ENCODE measurements at places on chromosomes 2 and 18.
A peak's percentile ranks its signal among the peaks of the same experiment; 100 is the strongest.

DNA sequence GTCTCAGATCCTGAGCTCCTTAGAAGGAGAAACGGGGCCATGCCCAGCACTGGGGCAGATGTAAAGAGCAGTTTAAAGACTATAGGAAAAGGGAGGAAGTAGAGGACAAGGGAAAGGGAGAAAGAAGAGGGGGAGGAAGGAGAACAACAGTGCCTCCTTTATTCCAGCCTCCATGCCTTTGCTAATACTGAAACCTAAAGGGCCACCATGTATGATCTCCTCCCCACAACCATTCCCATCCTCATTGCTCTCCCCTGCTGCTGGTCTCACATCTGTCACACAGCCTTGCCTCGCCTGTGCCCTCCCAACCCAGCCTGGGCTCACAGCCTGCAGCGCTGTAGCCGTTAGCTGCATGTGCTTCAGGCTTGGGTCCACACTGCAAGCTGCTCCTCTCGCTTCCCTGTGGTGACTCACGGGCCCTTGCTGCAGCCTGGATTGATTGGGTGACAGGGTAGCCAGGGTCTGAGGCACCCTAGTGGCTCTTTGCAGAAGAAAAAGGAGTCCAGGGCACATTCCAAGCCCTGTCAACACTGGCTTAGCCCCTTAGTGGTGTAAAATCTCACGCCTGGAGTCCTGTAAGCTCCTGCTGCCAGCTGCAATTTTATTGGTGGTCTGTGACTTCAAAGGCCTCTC lies 281.9 kb downstream of the SRBD1 start:
- DNase-seq, result no peak

- DNase-seq, result no peak
These were observed 308.3 kb downstream of the TSN start for GRCh38 chr2:122063716-122064115.

GRCh38 chr2:189178726-189179569 lies 613 bp downstream of the COL5A2 start:
- peak; percentile 49 for DNase-seq

GRCh38 chr2:189829102-189829833 lies 45.0 kb downstream of the PMS1 start:
- no peak for DNase-seq

- no peak for DNase-seq
These were observed 22.7 kb downstream of the HK2 start for GRCh38 chr2:74856599-74856998.

- DNase-seq, result peak; percentile 53
These were observed 132.6 kb downstream of the VWC2L start for GRCh38 chr2:214543386-214543955.

- no peak for DNase-seq
These were observed at the start of gene LBX2 for GRCh38 chr2:74499267-74499939. Gene LBX2, minus strand, starts transcription at chr2:74499603. Its CDS starts 66 bp downstream, at chr2:74499537.

DNA sequence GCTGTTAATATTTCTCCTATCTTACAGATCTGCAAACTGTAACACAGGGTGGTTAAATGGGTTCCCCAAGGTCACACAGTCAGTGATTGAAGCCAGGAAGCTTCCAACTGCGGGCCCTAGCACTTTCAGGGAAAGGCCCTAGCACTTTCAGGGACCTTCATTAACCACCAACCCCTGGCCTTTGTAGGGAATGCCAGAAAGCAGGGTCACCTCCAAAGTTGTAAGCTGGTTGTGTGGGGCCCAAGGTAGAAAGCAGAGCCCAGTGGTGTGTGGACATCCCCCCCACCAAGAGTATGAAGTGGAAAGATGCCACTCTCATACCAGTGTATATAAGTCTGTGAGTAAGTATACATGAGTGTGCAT lies 4.4 kb downstream of the DLX2 start:
- DNase-seq, result no peak

- DNase-seq, result no peak
These were observed 559 bp downstream of the HOXD1 start for GRCh38 chr2:176188774-176189680.

DNA sequence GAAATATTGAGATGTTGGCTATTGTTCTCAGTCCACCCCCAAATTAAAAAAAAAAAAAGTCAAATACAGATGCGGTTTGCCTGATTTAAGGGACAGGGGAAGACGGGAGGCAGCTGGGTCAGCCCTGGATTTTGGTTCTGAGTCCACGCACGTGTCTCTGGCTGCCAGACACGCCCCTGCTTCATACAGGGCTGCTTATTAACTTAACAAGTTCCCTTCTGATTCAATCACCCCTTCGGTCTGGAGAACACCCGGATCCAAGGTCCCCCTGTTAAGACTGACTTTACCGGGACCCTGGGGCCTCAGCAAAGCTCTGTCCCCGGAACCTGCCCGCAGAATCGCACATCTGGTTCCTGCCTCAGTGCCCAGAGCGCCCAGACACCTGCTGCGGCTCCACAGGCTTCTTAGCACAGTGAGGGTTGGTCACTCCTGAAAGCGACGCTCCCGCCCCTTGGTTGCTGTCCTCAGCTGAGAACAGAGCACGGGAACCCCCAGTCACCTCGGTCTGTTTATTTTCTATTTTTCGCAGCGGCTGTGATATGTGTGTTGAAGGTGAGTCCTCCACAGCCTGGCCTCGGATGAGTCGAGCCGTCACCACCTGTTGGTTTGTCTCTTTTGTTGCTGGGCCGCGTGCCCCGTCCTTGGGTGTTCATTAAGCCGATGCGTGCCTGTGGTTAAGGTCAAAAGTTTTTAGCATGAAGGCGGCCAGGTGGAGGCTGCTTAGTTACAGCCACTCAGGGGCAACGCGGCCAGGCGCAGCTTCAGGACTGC lies 57.2 kb downstream of the RTP5 start:
- peak; percentile 26 for DNase-seq

DNA sequence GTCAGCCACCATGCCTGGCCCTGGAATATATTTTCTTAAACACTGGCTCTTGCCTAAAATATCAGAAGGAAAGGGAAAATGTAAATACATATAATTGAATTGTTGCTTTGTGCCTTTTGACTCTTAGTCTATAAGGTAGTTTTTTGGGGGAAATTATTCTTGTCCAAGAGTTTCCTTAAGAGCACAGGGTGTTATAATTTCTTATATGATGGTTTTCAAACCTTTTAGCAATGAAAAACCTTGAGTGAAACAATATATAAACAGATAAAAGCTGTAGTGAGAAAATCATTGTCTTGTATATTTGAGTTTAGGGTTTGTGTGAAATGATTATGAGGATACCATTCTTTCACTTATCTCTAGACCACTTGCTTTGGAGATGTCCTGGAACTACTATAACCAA lies 40.2 kb downstream of the DDX1 start:
- DNase-seq, result no peak

DNA sequence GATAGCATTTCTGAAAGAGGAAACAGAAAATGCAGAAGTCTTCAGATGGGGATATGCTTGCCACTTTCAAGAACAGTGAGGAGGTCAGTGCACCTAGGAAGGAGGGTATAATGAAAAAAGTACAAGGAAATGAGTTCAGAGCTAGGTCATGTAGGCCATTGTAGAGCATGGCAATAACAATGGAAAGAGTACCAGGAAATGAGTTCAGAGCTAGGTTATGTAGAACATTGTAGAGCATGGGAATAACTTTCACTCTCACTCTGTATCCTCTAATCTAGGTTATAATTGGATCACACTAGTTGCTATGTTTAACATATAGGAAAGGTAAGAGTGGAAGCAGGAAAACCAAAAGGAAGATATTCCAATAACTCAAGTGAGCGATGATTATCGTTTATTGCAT lies 12.3 kb downstream of the SCG2 start:
- DNase-seq, result no peak

DNA sequence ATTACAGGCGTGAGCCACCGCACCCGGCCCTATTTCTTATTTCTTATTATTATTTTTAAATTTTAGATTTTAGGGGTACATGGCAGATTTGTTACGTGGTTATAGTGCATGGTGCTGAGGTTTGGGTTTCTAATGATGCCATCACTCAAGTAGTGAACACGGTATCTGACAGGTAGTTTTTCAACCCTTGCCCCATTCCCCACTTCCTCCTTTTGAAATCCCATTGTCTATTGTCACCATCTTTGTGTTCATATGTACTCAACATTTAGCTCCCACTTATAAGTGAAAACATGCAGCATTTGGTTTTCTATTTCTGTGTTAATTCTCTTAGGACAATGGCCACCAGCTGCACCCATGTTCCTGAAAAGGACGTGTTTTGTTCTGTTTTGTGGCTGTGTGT lies 39.5 kb downstream of the TGIF1 start:
- no peak for DNase-seq

GRCh38 chr2:168522446-168522845 lies 66.4 kb downstream of the CERS6 start:
- no peak for DNase-seq

DNA sequence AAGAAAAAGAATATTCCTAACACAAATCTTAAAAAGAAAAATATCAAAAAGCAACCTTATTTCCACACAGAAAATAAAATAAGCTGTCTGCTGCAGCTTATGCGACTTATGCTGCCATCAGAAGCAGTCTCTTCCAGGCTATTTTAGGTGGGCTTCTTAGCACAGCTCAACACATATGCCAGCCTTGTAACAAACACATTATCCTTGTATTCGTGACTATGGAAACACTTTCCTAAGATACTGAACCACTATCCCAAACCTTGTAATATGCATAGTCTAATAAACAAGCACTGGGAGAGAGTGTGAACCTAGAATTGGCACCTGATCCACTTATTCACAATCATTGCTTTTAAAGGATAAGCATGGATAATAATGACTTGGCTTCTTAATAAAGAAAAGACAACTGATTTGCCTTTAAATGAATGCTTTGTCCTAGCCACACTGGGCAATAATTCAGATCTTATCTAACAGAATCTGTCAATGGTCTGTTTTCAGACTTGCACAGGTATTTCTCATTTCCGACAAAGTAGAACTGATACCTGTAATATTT lies 40.0 kb upstream of the RNU4ATAC start:
- DNase-seq, result no peak

DNA sequence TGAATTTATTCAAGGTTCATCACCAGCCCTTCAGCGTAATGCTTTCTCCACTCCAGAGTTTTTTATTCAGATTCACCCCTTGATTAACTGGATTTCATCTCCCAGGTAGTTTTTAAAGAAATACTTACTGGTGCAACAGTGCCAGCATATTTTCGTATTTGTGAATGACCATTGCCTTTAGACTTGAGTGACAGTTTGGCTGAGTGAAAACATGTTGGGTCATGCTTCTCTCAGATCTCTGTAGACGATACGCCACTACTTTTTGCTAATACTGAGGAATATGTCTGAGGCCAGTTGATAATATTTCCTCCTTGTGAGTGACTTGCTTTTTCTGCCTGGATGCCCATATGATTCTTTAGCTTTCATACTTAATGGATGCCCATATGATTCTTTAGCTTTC lies 51.5 kb downstream of the CYP26B1 start:
- no peak for DNase-seq

GRCh38 chr2:122539311-122539710 lies 783.9 kb downstream of the TSN start:
- DNase-seq, result no peak

DNA sequence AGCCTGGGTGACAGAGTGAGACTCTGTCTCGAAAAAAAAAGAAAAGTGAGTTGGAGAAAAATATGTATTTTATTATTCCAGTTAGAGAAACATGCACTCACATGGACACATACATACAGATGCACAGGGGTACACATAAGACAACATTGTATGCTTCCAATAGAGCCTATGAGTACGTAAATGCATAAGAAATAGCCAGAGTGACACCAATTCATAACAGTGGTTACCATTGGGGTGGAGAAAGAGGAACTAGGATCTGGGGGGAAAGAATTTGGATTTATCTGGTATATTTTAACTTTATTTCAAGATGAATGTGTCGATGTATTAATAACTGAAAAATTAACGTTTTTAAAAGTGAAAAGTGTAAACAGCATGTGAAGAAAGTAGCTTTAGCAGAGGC lies 16.1 kb downstream of the IL36A start:
- DNase-seq, result no peak

DNA sequence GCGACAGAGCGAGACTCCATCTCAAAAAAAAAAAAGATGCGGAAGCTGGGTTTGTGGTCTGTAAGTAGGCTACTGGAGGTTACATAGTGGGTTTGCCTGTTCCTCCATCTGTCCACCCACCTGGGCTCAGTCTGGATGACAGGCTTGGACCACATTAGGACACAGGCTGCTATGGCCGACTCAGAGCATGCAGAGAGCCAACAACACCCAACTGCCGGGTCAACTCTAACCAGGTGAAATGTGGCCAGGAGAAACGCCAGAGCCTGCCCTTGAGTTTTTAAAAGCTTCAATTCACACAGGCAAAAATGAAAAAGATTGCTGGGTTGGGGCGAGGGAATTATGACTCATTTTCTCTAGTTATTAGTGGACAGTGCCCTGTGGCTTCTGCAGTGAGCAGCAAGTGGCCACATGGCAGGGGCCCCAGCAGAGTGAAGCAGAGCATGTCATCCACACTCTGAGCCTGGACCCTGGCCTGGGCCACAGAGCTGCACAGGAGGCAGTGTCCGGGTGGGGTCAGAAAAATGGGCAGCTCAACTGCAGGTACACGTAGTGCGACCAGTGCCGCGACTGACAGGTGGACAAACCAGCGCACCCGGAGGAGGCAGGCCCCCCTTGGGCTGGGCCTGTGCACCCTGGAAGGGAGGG lies 67.4 kb downstream of the BIN1 start:
- no peak for DNase-seq

GRCh38 chr2:206336861-206337260 lies 62.4 kb downstream of the ZDBF2 start:
- no peak for DNase-seq

- DNase-seq, result no peak
These were observed 489.6 kb downstream of the SLC4A3 start for GRCh38 chr2:220117025-220117424.

DNA sequence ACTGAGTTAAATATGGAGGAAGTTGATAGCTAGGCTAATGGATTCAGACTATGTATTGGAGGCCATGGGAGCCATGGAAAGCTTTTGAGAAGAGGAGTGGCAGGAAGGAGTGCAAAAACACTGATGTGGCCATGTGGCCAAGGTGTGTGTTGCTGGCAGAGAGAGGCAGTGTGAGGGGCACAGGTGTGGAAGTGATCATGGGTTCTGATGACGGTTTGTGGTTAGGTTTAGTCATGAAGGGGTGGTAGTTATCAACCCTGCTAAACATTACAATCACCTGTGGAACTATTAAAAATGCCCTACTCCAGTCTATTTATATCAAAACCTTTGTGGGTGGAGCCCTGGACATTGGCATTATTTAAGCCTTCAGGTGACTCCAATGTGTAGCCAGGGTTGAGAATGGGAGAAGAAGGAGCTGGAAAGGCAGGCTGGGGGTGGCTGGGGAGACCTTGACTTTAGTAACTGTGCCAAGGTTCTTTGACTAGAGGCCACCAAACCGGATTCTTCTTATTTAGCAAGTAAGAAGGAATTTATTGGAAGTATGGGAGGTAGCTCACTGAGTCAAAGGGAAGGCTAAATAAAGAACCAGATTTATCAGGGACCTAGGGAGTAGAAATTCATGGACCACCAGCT lies 13.5 kb downstream of the GPR39 start:
- DNase-seq, result no peak

GRCh38 chr2:21067859-21068537 lies 24.1 kb upstream of the APOB start:
- no peak for DNase-seq

- peak; percentile 14 for DNase-seq
These were observed 258.3 kb downstream of the PRKCE start for GRCh38 chr2:45909677-45910191.

GRCh38 chr2:176914371-176914770 lies 298.2 kb upstream of the HNRNPA3 start:
- DNase-seq, result no peak

GRCh38 chr18:49628881-49629795 lies 67.3 kb downstream of the LIPG start:
- DNase-seq, result no peak

GRCh38 chr18:53943326-53943860 lies 281.1 kb downstream of the MBD2 start:
- no peak for DNase-seq

- no peak for DNase-seq
These were observed 275.9 kb downstream of the RBM43 start for GRCh38 chr2:150985741-150986140.

Data from kidney glomerular epithelial cell (primary cell).